ENCODE measurements at places on chromosomes 4 and X.

GRCh38 chr4:19254486-19254885 lies 997.2 kb upstream of the SLIT2 start:
- DNase-seq, result no peak

DNA sequence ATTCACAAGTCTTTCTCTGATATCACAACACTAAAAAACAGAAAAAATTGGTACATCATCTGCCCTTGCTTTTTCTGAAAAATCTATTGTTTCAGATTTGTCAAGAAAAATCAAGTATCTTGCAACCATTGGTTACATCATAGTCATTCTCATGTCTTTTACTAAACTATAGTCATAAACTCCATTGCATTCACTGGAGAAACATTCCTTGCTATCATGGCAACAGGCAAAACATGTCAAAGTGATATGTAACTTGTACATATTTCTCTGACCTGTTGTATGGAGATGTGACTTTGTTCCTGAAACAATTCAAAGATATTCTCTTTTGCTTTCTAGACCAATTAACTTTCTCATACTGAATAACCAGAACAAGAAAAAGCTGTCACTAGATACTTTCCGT lies 121.9 kb upstream of the ANK2 start:
- DNase-seq, result no peak

- no peak for DNase-seq
Measured at GRCh38 chr4:14701896-14702295, 300.4 kb upstream of the CPEB2 start.

- no peak for DNase-seq
Measured at GRCh38 chr4:125728568-125728967, 413.8 kb downstream of the FAT4 start.

DNA sequence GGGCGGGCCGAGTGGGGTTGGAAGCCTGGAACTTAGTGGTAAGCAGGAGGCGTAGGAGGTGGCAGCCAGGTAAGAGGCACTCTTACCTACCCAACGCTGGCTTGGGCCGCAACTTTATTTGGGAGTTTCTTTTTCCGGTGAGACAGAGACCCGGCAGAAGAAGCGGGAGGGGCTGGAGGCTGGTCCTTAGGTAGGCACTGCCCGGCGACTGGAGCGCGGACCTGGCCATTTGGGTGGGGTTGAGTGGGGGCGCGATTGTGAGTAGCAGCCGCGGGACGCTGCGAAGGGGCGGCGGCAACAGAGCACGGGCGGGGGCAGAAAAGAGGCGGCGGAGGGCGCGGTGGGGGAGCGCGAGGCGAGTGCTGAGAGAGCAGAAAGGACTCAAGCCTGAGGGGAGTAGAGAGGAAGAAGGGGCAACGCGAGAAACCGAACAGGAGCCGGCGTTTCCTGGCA lies 334 bp upstream of the POU4F2 start:
- DNase-seq, result no peak

GRCh38 chr4:22408474-22408873 lies 107.4 kb downstream of the ADGRA3 start:
- DNase-seq, result no peak

GRCh38 chr4:150209140-150209829 lies 131.0 kb downstream of the DCLK2 start:
- no peak for DNase-seq
